ENCODE measurements at places on chromosomes 7 and 10. TPM values are rescaled to one million over a fixed set of nuclear protein-coding genes. Genes with fewer than 3 reads are reported as not detected.
A peak's percentile ranks its signal among the peaks of the same experiment; 100 is the strongest.

DNA sequence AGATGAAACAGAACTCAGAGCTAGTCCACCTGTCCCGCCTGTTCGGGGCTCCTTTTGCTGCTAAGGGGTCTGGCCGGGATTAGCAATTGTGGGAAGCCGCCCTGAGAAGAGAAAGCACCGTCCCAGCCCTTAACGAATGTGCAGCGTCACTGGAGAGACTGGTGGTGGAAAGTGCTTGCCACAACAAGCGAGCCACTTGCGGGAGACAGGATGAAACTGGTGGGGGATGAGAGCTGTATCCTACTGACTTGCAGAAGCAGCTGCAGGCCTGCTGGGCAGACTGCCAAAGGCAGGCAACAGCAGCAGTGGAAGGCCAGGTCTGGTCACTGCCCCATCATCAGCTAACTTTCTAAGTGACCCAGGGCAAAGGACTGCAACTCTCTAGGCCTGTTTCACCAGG is 95.4 kb downstream of the FAM53B start:
- no peaks in the 10 kb centered on the region for H3K27me3 ChIP-seq
- H3K27ac ChIP-seq = peak overlapping the region; percentile 95
- peaks cover 89% of the 10 kb centered on the region for H3K4me1 ChIP-seq
- DNase-seq = peak; percentile 75

DNA sequence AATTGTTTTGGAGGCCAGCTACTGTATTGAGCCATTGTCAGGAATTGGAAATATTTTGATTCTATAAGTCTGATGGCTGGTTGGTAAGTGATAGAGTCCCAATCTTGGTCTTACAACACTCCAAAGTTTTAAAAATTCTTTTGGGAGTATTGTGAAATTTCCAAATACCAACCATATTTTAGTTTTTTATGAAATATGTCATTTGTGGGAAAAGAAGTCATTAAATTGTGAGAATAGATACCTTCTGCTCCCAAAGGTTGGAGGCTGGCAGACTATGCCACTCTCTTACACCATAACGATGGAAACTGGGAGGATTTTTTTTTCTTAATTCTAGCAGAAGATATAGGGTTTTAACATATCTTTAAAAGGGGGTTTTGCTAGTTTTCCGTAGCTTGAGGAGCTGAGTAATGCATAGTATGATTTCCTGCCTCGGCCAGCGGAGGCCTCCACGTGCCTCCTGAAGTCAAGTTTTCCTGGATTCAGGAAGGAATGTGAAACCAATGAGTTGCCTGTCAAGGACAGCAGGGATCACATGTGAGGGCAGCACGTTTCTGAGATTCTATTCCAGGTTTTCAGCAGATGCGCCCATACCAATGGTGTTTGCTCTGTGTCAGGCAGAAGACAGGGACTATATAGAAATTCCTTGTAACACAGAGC is 92.2 kb upstream of the LAMB4 start:
- H3K4me3 ChIP-seq = no peak overlapping the region
- no peaks in the 10 kb centered on the region for H3K36me3 ChIP-seq
- H3K27me3 ChIP-seq = peaks cover 3% of the 10 kb centered on the region
- no peak overlapping the region for H3K27ac ChIP-seq
- no peak for DNase-seq

- no peak for DNase-seq
- no peak overlapping the region for H3K27ac ChIP-seq
- H3K4me1 ChIP-seq = no peaks in the 10 kb centered on the region
- H3K4me3 ChIP-seq = no peak overlapping the region
These were observed 318.1 kb downstream of the RPS24 start for GRCh38 chr10:78351809-78352208.

Gene PRKRIP1
- total RNA-seq = 28.3 TPM

- peaks cover 12% of the 10 kb centered on the region for H3K4me1 ChIP-seq
- no peak for DNase-seq
- no peaks in the 10 kb centered on the region for H3K36me3 ChIP-seq
- H3K4me3 ChIP-seq = no peak overlapping the region
- no peak overlapping the region for H3K27ac ChIP-seq
These were observed 3.4 kb upstream of the GRM8 start for GRCh38 chr7:127256041-127256725.

GRCh38 chr7:94451187-94451586 is 56.5 kb downstream of the COL1A2 start:
- H3K4me1 ChIP-seq = no peaks in the 10 kb centered on the region
- peaks cover 5% of the 10 kb centered on the region for H3K27me3 ChIP-seq
- no peak for DNase-seq
- H3K27ac ChIP-seq = no peak overlapping the region
- no peak overlapping the region for H3K4me3 ChIP-seq

DNA sequence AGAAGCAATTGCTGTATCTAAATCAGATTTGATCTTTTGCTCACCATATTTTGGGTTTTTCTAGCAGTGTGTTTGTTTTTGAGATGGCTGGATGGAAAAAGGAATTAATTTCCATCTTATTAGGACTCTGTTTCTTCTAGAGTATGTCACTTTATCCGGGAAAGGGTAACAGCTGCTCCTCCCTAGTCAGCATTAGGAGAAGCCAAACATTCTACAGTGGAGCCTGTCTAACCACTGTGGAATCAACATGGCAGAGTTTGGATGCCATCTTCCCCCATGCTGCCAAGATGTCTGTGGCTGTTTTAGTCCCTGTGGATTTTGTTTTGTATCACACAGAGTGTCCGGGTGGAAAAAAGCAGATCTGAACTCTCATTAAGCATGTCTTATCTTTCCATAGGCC is 16.0 kb upstream of the LMOD2 start:
- H3K4me3 ChIP-seq = no peak overlapping the region
- DNase-seq = no peak
- H3K27me3 ChIP-seq = peaks cover 26% of the 10 kb centered on the region

DNA sequence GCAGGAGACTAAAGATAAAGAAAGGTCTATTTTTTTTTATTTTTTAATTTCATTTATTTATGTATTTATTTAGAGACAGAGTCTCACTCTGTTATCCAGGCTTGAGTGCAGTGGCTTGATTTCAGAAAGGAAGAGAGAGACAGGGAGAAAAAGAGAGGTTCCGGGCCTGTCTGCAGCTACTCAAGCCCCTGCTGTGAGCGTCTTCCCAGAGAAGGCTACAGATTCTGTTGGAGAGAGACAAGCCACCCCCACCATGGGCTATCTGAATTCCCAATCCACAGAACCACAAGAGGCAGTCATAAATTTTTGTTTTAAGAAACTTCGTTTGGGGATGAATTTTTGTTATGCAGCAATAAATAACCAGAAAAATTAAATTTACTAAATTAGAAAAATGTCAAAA is 68.1 kb downstream of the CALN1 start:
- H3K36me3 ChIP-seq = no peaks in the 10 kb centered on the region
- H3K27ac ChIP-seq = no peak overlapping the region
- H3K27me3 ChIP-seq = no peaks in the 10 kb centered on the region
- no peaks in the 10 kb centered on the region for H3K4me1 ChIP-seq
- H3K4me3 ChIP-seq = no peak overlapping the region
- no peak for DNase-seq

GRCh38 chr7:95925236-95925635 is 152.9 kb downstream of the DYNC1I1 start:
- peaks cover 15% of the 10 kb centered on the region for H3K27me3 ChIP-seq
- no peak overlapping the region for H3K4me3 ChIP-seq
- H3K4me1 ChIP-seq = peaks cover 6% of the 10 kb centered on the region

Gene ANKRD1
- total RNA-seq = not detected

- no peak for DNase-seq
- H3K27me3 ChIP-seq = peaks cover 44% of the 10 kb centered on the region
- no peak overlapping the region for H3K4me3 ChIP-seq
- no peak overlapping the region for H3K27ac ChIP-seq
These were observed 4.3 kb upstream of the ELFN1 start for GRCh38 chr7:1665549-1666316.

Gene TAS2R38
- not detected for total RNA-seq

DNA sequence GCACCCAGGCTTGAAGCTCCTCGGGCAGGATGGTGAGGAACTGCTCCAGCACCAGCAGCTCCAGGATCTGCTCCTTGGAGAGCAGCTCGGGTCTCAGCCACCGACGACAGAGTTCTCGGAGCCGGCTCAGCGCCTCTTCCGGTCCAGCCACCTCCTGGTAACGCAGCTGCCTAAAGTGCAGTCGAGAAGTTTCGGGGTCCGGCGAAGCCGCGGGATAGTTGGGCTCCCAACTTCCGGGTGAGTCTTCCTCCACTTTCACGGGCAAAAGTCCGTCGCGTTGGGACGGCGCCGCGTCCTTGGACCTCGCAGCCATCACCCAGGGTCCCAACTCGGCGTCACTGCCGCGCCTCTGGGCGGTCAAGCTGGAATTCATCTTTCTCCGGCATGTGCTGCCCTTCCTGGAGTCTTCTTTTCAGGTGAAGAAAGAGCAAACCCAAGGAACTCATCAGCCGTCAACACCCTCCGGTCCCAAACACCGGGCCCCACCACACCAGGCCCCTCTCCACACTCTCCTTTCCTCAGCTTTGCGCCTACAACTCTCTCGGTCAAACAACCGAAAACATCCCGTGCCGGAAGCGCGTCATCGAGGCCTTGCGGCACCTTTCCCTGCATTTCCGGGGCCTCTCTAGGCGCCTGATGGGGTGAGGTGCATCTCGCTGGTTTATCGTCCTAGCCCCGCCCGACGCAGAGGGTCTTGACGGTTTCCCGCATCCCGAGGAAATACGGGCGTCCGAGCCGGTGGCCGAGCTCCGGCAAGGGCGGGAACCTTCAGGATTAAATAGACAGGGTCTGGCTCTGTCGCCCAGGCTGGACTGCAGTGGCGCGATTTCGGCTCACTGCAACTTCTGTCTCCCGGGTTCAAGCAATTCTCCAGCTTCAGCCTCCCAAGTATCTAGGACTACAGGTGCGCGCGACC is at the start of gene ZNF394:
TSS of gene ZNF394 (minus strand) at position 561 of the 916 bp plus-strand sequence. CDS start at position 373, 188 bp downstream.
- H3K4me3 ChIP-seq = peak within 1 kb of the TSS; percentile 92
- peak within 1 kb of the TSS; percentile 98 for H3K27ac ChIP-seq
- peaks cover 50% of the 10 kb centered on the region for H3K36me3 ChIP-seq
- H3K4me1 ChIP-seq = peaks cover 26% of the 10 kb centered on the region
- H3K27me3 ChIP-seq = no peaks in the 10 kb centered on the region
- peak; percentile 92 for DNase-seq

GRCh38 chr10:121285406-121286196 is 312.6 kb downstream of the FGFR2 start:
- no peaks in the 10 kb centered on the region for H3K4me1 ChIP-seq
- H3K27me3 ChIP-seq = no peaks in the 10 kb centered on the region
- H3K27ac ChIP-seq = no peak overlapping the region
- DNase-seq = no peak
- H3K4me3 ChIP-seq = no peak overlapping the region

Gene MBL2
- total RNA-seq = not detected

All from activated CD4-positive, alpha-beta memory T cell treated with anti-CD3 and anti-CD28 coated beads, Interleukin-2, amount 10 ng/mL, durations not matched to agents 7 days and 5 days (primary cell).